ENCODE measurements at places on chromosomes 3 and 15. TPM values are rescaled to one million over a fixed set of nuclear protein-coding genes. Genes with fewer than 3 reads are reported as not detected.

- DNase-seq, result no peak
Measured at GRCh38 chr3:190764231-190765134, 98.0 kb downstream of the GMNC start.

DNA sequence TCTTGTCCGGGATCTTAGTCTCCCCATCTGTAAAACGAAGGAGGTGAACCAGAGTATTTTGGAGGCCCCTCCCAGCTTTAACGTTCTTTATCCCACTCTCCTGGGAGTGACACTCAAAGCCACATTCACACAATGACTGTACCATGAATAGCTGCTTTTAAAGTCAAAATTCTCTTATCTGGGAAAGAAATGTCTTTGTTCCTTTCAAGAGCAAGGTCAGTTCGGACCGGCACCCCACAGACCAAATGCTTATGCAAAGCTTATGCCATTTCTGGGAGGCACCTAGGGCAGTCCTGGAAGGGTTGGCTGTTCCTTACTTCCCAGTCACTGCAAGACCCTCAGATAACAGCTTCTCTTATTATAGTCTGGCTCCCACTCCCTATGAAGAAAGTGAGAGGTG lies 53.5 kb upstream of the WNT5A start:
- no peak for DNase-seq

GRCh38 chr3:79019924-79020173 lies 747.9 kb downstream of the ROBO1 start:
- DNase-seq, result no peak

DNA sequence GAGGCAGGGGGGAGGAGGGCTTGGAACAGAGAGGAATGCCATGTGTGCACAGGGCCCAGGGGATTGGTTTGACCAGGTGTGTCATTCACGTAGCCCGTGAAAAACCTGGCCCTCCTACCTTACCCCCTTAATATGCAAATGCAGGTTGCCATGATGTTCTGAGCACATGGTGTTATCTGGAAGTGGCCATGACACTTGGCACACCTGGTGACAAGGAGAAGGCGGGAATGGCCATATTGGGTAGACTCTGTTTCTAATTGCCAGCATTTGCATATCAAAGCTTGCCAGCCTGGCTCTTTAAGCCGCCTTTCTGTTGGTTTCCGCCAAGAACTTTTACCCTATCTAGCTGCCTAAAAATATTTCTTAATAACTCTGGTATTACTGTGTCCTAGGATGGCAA lies 202.1 kb upstream of the DPH6 start:
- DNase-seq, result no peak

GRCh38 chr3:2540115-2540514 lies 441.4 kb downstream of the CNTN4 start:
- no peak for DNase-seq

DNA sequence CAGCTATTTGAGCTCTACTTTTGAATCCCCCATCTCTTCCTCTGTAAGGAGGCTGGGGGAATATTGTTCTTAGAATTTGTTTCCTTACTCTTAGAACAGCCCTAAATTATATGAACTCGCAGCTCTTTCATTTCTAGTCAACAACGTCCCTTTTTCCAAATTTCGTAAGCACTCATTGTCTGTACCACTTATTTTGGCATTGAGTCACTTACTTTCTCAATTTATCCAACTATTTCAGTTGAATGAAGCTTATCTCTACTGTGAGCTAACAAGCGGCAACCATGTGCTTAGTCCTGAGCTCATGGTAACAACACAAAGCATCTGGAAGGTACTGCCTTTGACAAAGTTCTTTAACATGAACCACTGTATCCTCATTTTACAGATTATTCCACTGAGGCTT lies 191.1 kb downstream of the GREM1 start:
- no peak for DNase-seq

- no peak for DNase-seq
Measured at GRCh38 chr3:119663885-119664284, 3.5 kb upstream of the POPDC2 start.

GRCh38 chr3:183033746-183034145 lies 53.4 kb upstream of the DCUN1D1 start:
- DNase-seq, result no peak

GRCh38 chr15:88208396-88208795 lies 48.1 kb downstream of the NTRK3 start:
- no peak for DNase-seq

DNA sequence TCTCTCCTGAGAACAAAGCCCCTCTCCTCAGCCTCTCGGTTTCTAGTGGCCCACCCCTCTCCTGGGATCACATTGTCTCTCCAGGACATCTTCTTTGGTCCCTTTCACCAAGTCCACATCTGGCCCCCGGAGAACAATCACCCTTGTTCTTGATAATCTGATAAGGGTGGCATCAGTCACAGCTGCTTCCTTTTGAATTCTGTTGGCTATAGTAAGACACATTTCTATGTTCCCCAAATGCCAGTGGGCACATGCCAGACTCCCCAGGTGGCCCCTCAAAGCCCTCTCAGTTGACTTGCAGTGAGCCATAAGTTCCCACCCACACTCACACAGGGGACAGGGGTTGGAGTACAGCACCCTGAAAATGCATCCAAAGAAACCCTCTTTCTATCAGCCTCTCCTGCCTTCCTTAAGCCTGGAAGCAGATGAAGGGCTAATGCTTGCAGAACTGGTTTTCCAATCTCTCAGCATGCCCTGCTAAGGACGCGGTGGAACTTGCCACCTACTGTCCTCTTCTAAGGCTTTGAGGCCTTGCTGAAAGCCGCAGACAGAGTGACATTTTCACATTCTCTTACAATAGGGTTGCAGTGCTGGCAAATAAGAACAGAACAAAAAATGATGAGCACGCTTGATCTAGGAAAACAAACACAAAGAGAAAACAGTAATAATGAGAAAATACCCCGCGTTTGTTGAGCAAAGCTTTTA lies 101.3 kb upstream of the SLCO3A1 start:
- DNase-seq, result no peak

DNA sequence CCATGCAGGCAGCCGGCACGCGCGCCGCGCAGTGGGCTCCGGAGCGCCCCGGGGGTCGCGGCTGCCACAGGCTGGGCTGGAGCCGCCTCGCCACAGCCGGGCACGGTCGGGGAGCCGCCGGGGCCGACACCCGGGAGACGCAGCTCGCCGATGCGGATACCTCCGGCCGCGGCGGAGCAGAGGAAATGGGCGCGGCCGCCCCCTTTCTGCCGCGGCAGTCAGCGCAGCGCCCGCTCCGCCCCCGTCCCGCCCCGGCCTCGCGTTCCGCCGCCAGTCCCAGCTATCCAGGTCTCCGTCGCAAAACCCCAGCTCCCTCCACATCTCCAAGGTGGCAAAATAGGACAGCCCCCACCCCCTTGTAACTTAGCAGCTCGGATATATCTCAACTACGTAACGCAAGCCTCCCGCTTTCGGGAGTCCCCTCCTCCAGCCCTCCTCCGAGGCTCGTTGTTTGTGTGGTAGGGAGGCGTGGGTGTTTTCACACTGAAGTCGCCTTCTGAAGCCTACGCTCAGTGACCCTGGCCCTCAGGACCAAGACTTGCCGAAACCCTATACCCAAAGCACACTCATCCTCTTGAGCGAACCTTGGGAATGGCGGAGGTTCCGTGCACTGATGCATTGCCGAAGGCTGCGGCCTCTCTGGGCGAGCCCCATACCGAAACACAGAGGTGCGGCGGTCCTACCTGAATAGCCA lies at the start of gene SH3BP5:
Gene SH3BP5 (minus strand): TSS at position 182 of the 694 bp plus-strand sequence. CDS start 178 bp downstream, at position 4.
- peak; percentile 79 for DNase-seq

GRCh38 chr3:82957696-82958095 lies 1196.3 kb upstream of the GBE1 start:
- DNase-seq, result no peak

DNA sequence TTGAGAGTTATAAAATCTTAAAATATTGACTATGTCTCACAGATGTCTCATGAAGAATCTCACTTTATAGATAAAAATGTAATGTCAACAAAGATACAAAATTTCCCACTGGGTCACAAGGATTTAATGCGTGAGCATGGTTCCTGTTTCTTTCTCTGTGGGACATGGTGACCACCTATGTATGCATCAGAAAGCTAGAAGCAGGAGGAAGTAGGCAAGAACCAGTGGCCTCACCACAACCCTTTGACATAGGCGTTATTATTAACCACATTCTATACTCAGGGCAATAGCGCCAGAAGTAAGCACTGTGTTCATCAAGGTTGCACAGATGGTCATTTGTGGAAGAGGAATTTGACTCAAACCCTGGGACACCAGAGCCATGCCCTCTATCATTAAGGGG lies 11.7 kb upstream of the ADAMTS17 start:
- no peak for DNase-seq

GRCh38 chr3:177374323-177374722 lies 177.0 kb upstream of the TBL1XR1 start:
- DNase-seq, result no peak

GRCh38 chr3:71310359-71310979 lies 273.1 kb downstream of the FOXP1 start:
- DNase-seq, result peak; percentile 14

- no peak for DNase-seq
Measured at GRCh38 chr3:188780193-188781147, 391.3 kb upstream of the TPRG1 start.

- no peak for DNase-seq
Measured at GRCh38 chr15:83843471-83843871, 189.5 kb downstream of the ADAMTSL3 start.

DNA sequence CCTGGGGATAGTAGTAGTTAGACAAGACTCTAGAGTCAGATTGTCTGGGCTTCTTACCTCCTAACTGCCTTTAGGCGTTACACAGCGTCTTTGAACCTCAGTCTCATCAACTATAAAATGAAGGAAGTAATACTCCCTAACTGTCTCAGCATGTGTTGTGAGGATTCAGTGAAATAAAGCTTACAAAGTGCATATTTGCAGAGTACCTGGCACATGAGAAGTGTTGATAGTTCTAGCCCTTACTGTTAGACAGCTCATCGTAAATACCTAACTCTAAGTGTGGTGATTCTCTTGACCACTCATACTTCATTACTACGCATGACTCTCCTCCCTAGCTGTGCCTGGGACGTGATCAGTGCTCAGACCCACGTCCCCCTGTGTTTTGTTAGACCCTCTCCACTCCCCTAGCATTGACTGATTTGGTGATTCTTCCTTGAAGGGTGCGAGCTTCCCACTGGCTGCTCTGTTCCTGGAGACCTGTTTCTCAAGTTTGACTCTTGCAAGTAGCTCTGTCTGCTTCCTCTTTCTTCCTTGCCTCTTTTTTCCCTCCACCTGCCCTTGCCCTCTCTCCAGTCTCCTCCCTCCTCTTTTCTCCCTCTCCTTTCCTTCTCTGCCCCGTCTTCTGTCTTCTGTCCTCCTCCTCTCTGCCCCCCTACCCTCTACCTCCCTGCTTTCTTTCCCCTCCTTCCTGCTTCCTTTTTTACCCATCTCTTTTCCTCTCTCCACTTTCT lies 124.2 kb downstream of the SLC25A26 start:
- no peak for DNase-seq

Gene SPSB4
- 0.14 TPM for total RNA-seq

Gene LAMB2
- total RNA-seq, result 208 TPM

Gene SERINC4
- not detected for total RNA-seq

Gene MINAR1
- 0.40 TPM for total RNA-seq

Gene HERC2
- 76.6 TPM for total RNA-seq

Gene EXD1
- not detected for total RNA-seq

Gene UROC1
- total RNA-seq, result not detected

Gene C3orf22
- total RNA-seq, result not detected

Gene HRG
- not detected for total RNA-seq

Gene STRA6
- not detected for total RNA-seq

Gene CACNA2D3
- total RNA-seq, result 0.55 TPM

Measured in transverse colon (tissue), 4 donors.